Bronchial epithelial cell (primary cell): ENCODE measurements at places on chromosomes 11 and 22. TPM values are rescaled to one million over a fixed set of nuclear protein-coding genes. Genes with fewer than 3 reads are reported as not detected.

Gene MISFA
- 0.64 and 0.79 TPM in 2 replicates for total RNA-seq

Gene IL18
- total RNA-seq, result 33.8 and 72.1 TPM in 2 replicates

Gene MEI1
- total RNA-seq, result 0.13 TPM in 1 of 2 replicates, not detected in the other

Gene ESAM
- total RNA-seq, result not detected in 2 replicates

DNA sequence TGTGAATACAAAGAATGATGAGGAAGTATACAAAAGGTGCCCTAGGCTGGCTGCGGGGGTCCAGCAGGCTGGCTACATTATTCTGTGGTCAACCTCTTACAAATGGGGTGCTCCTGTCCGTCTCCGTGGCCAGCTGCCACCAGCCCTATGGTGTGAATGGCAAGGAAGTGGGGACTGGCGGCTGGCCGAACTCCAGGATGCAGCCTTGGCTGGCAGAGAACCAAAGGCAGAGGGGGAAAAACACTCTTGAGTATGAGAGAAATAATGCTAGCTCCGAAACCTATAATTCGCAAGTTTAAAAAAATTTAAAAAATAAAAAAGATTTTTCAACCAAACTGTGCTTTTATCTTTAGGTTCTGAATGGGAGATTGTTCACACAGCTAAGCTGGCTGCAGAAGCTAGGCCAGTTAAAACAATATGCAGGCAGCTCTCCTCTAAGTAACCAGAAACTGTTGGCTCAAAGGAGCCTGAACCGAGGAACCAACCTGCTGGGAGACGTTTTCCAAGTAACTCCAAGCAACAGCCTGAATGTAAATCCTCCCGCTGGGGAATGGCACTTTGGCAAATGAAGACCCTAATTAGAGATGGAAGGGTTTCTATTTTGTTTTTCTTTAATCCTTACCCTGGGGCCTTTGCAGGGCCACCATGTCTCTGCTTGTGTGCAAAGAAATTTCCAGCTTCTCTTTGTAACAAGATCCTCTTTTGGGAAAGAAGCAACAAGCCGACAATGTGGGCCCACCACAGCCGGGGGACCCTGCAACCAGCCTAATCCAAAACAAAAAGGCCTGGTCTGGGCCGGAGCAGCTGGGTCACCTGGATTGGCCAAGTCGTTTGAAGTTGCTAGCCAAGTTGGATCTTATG is 50.2 kb downstream of the C22orf31 start:
- no peak for DNase-seq

DNA sequence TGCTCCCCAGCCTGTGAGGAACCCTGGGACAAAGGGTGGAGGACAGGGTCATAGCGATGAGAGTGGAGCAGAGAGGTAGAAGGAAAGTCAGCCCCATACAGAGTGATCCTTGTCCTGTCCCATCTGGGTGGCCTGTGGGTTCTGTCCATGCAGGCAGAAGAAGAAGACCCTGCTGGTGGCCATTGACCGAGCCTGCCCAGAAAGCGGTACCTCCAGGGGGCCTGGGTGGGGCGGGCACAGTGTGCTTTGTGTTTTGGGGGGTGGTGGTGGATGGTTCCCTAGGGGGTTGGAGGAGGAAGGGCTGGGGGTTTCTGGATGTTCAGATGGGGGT is 7.9 kb downstream of the SIDT2 start:
- DNase-seq, result no peak

GRCh38 chr11:125516245-125516644 is 20.2 kb upstream of the FEZ1 start:
- no peak for DNase-seq

DNA sequence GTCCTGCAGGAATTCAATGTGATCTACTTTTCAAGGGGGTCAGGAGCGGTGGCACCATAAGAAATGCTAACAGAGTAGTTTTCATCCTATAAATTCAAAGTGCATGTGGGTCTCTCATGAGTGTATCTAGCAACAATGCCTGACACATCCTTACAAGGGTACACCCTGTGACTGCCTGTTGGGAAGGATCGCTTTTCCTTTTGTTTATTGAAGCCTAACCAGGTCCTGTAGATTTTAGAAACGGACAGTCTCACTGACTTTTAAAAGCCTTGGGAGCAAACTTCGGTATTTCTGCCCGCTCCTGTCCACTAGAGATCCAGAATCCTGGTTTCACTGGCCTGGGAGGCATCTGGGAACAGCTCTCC is 102.4 kb downstream of the MICAL2 start:
- no peak for DNase-seq
